ENCODE measurements at places on chromosomes 16 and 17. TPM values are rescaled to one million over a fixed set of nuclear protein-coding genes. Genes with fewer than 3 reads are reported as not detected.

DNA sequence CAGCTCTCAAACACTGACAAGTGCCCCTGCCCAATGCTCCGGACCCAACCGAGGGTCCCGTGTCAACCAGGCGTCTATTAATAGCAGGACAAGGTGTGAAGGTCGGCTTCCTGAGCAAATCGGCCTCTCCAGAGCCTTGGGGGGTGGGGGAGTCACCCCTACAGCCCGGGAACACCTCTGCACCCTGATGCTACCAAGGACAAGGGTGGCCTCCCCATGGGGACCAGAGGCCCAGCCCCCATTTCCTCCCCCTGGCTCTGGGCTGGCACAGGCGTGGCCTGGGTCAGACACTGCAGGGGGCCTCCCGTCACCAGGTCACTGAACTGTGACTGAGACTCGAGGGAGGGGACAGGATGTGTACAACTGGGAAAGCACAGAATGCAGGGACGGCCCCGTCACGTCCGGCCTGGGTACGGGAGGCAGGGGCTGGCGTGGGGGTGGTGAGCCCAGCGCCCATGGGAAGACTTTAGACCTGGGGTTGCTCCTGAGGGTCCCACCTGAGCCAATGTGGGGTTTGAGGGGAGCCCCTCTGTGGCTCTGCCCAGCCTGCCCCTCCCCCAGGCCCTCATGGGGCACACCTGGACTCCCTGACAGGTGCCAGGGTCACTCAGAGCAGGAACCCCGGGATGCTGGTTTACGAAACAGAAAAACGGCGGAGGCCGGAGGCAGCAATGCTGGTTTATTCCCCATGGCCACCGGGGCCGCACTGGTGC lies 579 bp upstream of the CYBA start:
- peaks cover 8% of the 10 kb centered on the region for H3K36me3 ChIP-seq
- peaks cover 14% of the 10 kb centered on the region for H3K4me1 ChIP-seq
- H3K27ac ChIP-seq = peak overlapping the region; percentile 59
- peak overlapping the region; percentile 92 for H3K4me3 ChIP-seq

DNA sequence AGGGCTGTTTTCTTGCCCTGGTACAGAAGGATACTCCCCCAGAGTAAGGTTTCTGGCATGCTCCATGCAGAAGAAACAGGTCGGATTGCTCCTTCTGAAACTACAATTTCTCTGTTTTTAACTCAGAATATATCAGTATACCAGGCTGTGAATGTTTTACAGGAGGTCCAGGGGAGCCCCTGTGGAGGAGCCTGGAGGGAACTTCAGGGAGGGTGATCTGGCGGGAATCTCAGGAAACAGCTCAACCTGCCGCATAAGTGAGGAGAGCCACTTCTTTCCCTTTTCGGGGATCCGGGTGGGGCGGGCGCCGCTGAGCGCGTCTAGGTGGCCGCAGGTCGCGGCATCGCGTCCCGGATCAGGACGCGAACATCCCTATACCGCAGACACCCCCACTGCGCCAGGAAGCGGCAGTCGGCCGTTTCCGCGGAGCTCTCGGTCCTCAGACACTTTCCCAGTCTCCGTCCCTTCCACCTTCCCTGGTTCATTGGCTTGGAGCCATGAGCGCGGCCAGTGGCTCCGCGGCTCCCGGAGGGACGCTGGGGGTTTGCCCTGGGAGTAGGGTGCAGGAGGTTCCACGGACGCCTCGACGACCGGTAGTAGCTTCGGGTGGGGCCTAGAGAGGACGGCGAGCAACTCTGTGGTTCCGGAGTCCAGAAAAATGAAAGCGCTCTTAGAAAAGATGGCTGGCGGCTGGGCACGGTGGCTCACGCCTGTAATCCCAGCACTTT lies 3.1 kb upstream of the ZNF764 start:
- H3K36me3 ChIP-seq = no peaks in the 10 kb centered on the region
- no peaks in the 10 kb centered on the region for H3K27me3 ChIP-seq
- no peak for DNase-seq
- H3K27ac ChIP-seq = peak overlapping the region; percentile 40

- peak overlapping the region; percentile 87 for H3K4me3 ChIP-seq
- DNase-seq = peak; percentile 81
- H3K36me3 ChIP-seq = no peaks in the 10 kb centered on the region
- peaks cover 29% of the 10 kb centered on the region for H3K27me3 ChIP-seq
Measured at GRCh38 chr17:39621523-39622379, 5.0 kb upstream of the PPP1R1B start.

GRCh38 chr17:68711858-68712257 lies 110.7 kb upstream of the FAM20A start:
- no peak overlapping the region for H3K27ac ChIP-seq
- no peak for DNase-seq
- no peaks in the 10 kb centered on the region for H3K36me3 ChIP-seq
- no peaks in the 10 kb centered on the region for H3K4me1 ChIP-seq

IRX3 gene
- 1.7 TPM for total RNA-seq

GRCh38 chr17:42681976-42682721 lies at the start of gene CNTNAP1:
TSS of gene CNTNAP1 (plus strand) at chr17:42682531. CDS start at chr17:42682830, 299 bp downstream.
- H3K4me1 ChIP-seq = peaks cover 56% of the 10 kb centered on the region
- DNase-seq = no peak
- no peaks in the 10 kb centered on the region for H3K36me3 ChIP-seq

DNA sequence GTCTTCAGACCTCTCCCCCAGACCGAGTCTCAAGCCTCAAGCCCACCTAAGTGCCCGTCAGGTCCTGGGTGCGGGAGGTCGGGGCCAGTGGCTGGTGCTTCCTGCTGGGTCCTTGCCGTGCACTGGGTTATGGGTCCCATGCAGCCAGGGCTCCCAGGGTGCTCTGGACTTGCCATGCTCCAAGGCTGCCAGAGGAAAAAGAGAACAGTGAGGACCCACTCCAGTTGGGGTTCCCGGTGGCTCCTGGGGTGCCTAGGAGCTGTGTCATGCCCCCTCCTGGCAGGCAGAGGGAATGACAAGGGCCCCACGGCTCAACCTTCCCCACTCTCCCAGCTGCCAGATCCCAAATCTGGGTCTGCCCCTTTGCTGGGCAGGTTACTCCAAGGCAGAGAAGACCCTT lies 3.8 kb downstream of the SNX20 start:
- H3K27ac ChIP-seq = peak overlapping the region; percentile 99
- no peaks in the 10 kb centered on the region for H3K27me3 ChIP-seq
- DNase-seq = no peak
- H3K4me1 ChIP-seq = peaks cover 60% of the 10 kb centered on the region
- peaks cover 44% of the 10 kb centered on the region for H3K36me3 ChIP-seq
- H3K4me3 ChIP-seq = peak overlapping the region; percentile 27

DNA sequence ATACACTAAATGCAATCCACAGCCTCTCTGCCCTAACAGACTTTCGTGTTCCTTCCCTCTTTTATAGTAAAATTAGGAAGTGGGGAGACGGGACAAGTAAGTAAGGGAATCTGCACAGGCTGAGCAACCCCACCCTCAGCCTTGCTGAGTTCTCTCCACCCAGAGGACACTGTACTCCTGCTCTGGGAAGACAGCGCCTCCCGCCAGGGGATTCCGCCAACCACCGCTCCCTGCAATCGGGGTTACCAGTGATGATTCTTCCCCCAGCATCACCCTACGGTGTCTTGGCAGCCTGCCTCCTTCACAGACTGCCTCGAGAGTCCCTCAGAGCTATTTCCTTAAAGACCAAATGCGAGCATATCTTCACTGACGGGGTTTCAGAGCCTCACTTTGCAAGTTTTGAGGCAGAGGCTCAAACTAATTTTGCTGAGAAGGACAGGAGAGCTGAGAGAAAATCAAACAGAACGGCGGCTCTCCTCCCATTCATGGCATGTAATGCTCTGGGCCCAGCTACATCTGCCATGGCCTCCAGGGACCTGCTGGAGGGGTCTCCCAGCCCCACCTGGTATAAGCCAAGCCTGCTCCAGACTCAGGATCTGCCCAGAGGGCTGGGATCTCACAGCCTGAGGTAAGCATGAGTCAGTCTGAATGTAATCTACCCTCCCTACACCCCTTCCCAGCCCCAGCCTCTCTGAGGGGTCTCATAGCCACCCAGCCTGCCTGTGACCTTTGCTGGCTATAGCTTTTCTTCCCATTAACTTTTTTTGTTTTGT lies 22.7 kb upstream of the ASGR2 start:
- no peak overlapping the region for H3K27ac ChIP-seq
- H3K4me1 ChIP-seq = peaks cover 16% of the 10 kb centered on the region
- H3K27me3 ChIP-seq = no peaks in the 10 kb centered on the region
- no peak for DNase-seq
- H3K36me3 ChIP-seq = no peaks in the 10 kb centered on the region

- no peak for DNase-seq
- H3K36me3 ChIP-seq = no peaks in the 10 kb centered on the region
- no peak overlapping the region for H3K27ac ChIP-seq
Measured at GRCh38 chr17:962670-963069, 16.9 kb downstream of the NXN start.

- peaks cover 7% of the 10 kb centered on the region for H3K27me3 ChIP-seq
- DNase-seq = no peak
- peaks cover 25% of the 10 kb centered on the region for H3K4me1 ChIP-seq
- no peaks in the 10 kb centered on the region for H3K36me3 ChIP-seq
Measured at GRCh38 chr17:83151442-83152226, 72.2 kb downstream of the METRNL start.
